AG04450 (cell line): ENCODE measurements at places on chromosomes 3 and 15. TPM values are rescaled to one million over a fixed set of nuclear protein-coding genes. Genes with fewer than 3 reads are reported as not detected.

COL6A5 gene
- not detected in 2 replicates for polyA plus RNA-seq

P2RY1 gene
- 0.04 and 0.09 TPM in 2 replicates for polyA plus RNA-seq

SERPINI2 gene
- not detected in 2 replicates for polyA plus RNA-seq

ST8SIA2 gene
- polyA plus RNA-seq, result 0.21 and 0.33 TPM in 2 replicates

SERINC4 gene
- 0.05 TPM in 1 of 2 replicates, not detected in the other for polyA plus RNA-seq

DAZL gene
- polyA plus RNA-seq, result not detected in 2 replicates

CFAP100 gene
- polyA plus RNA-seq, result not detected in 2 replicates

PRTG gene
- polyA plus RNA-seq, result 1.1 and 1.2 TPM in 2 replicates

PRR20G gene
- not detected in 2 replicates for polyA plus RNA-seq

CADPS gene
- polyA plus RNA-seq, result 0.06 and 0.12 TPM in 2 replicates

TMCO5A gene
- polyA plus RNA-seq, result not detected in 2 replicates

ALDH1L1 gene
- not detected in 2 replicates for polyA plus RNA-seq

GOLGA8T gene
- not detected in 2 replicates for polyA plus RNA-seq

TGM5 gene
- polyA plus RNA-seq, result not detected in 2 replicates

TMEM207 gene
- polyA plus RNA-seq, result not detected in 2 replicates

GOLGA8H gene
- 0.04 TPM in 1 of 2 replicates, not detected in the other for polyA plus RNA-seq

IGSF10 gene
- 0.02 TPM in 2 replicates for polyA plus RNA-seq

CDHR4 gene
- polyA plus RNA-seq, result 0.09 TPM in 1 of 2 replicates, not detected in the other

SLC12A1 gene
- polyA plus RNA-seq, result not detected in 2 replicates

MORC1 gene
- not detected in 2 replicates for polyA plus RNA-seq

GMNC gene
- polyA plus RNA-seq, result 0.02 TPM in 2 replicates

MOBP gene
- not detected in 2 replicates for polyA plus RNA-seq

TMEM158 gene
- 24.7 and 25.1 TPM in 2 replicates for polyA plus RNA-seq

FSTL1 gene
- 1,126 and 1,300 TPM in 2 replicates for polyA plus RNA-seq

CACNA2D2 gene
- 0.09 TPM in 2 replicates for polyA plus RNA-seq

RARRES1 gene
- 39.0 and 50.4 TPM in 2 replicates for polyA plus RNA-seq

SAMD7 gene
- not detected in 2 replicates for polyA plus RNA-seq

RUVBL1 gene
- 79.5 and 83.3 TPM in 2 replicates for polyA plus RNA-seq

CD200R1 gene
- not detected in 2 replicates for polyA plus RNA-seq

RNU5B-1 gene
- not detected in 2 replicates for polyA plus RNA-seq

ADIPOQ gene
- not detected in 2 replicates for polyA plus RNA-seq

NTRK3 gene
- 0.14 and 0.21 TPM in 2 replicates for polyA plus RNA-seq

GOLGA6D gene
- polyA plus RNA-seq, result not detected in 2 replicates

CDCP1 gene
- 13.6 and 17.8 TPM in 2 replicates for polyA plus RNA-seq

DUOX2 gene
- polyA plus RNA-seq, result 0.02 TPM in 1 of 2 replicates, not detected in the other

PARP9 gene
- polyA plus RNA-seq, result 18.9 and 24.4 TPM in 2 replicates

ULK3 gene
- polyA plus RNA-seq, result 14.2 and 18.6 TPM in 2 replicates

SLC38A3 gene
- polyA plus RNA-seq, result 0.06 and 0.11 TPM in 2 replicates

STRA6 gene
- 0.07 and 0.12 TPM in 2 replicates for polyA plus RNA-seq

SEMA3F gene
- 14.7 and 17.1 TPM in 2 replicates for polyA plus RNA-seq

BFSP2 gene
- polyA plus RNA-seq, result not detected in 2 replicates

CLDN1 gene
- 9.6 and 9.8 TPM in 2 replicates for polyA plus RNA-seq

ADCY5 gene
- 0.20 and 0.24 TPM in 2 replicates for polyA plus RNA-seq

SLITRK3 gene
- polyA plus RNA-seq, result not detected in 2 replicates

RBP2 gene
- not detected in 2 replicates for polyA plus RNA-seq

PIGB gene
- 17.5 and 19.6 TPM in 2 replicates for polyA plus RNA-seq

PRSS50 gene
- polyA plus RNA-seq, result not detected in 2 replicates

GABRR3 gene
- polyA plus RNA-seq, result not detected in 2 replicates

THOC7 gene
- 71.0 and 84.3 TPM in 2 replicates for polyA plus RNA-seq
